Activated CD4-positive, alpha-beta T cell treated with anti-CD3 and anti-CD28 coated beads, Interleukin-2, amount 10 ng/mL, durations not matched to agents 7 days and 5 days (primary cell): ENCODE measurements at places on chromosomes 3 and 15. TPM values are rescaled to one million over a fixed set of nuclear protein-coding genes. Genes with fewer than 3 reads are reported as not detected.

Gene PIERCE2
- not detected for total RNA-seq

Gene RFTN1
- total RNA-seq = 57.9 TPM

Gene P2RY12
- total RNA-seq = not detected

Gene ZNF662
- 0.22 TPM for total RNA-seq

Gene ENTPD3
- not detected for total RNA-seq

Gene OIP5
- 18.9 TPM for total RNA-seq

Gene SGO1
- total RNA-seq = 35.6 TPM

Gene CHRFAM7A
- not detected for total RNA-seq

Gene ARL14
- total RNA-seq = not detected

Gene FAM174B
- 4.8 TPM for total RNA-seq

Gene ZKSCAN7
- 0.56 TPM for total RNA-seq

Gene ATP8B4
- total RNA-seq = 6.8 TPM

Gene C2CD4A
- total RNA-seq = not detected

Gene ATP10A
- 57.9 TPM for total RNA-seq
